ENCODE measurements at places on chromosomes 6 and 20. TPM values are rescaled to one million over a fixed set of nuclear protein-coding genes. Genes with fewer than 3 reads are reported as not detected.

- peak; percentile 46 for DNase-seq
Observed at GRCh38 chr6:161038229-161039031, 46.9 kb downstream of the MAP3K4 start.

The SLC2A10 gene
- 19.8 TPM for total RNA-seq

- no peak for DNase-seq
Observed at GRCh38 chr20:48619126-48620101, 208.4 kb downstream of the PREX1 start.

- no peak for DNase-seq
Observed at GRCh38 chr6:168004023-168004422, 6.6 kb downstream of the KIF25 start.

DNA sequence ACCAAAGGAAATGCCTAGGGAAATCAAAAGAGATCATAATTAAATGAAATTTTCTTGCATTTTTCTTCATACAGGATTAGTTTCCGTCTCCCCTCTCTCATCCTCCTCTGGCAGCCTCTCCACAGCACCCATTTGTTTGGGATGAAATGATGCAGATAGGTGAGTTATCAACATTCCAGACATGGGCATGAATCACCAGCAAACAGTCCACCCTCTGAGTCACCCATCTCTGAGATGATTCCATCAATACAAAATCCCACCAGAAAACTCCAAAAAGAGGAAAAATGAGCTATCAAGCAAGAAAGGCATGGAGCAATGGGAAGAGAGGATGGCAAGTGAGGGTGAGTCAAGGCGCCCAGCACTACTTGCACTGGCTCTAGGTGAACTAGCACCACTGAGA lies 11.4 kb downstream of the MC3R start:
- no peak for DNase-seq

All from breast epithelium (tissue), 4 donors.